ENCODE measurements at places on chromosomes 2 and 18.

- no peak for DNase-seq
Measured at GRCh38 chr2:234272069-234272850, 221.8 kb downstream of the SPP2 start.

GRCh38 chr2:67566958-67567635 is 170.0 kb downstream of the ETAA1 start:
- no peak for DNase-seq

- DNase-seq = no peak
Measured at GRCh38 chr2:85114586-85115330, 18.4 kb upstream of the TCF7L1 start.

DNA sequence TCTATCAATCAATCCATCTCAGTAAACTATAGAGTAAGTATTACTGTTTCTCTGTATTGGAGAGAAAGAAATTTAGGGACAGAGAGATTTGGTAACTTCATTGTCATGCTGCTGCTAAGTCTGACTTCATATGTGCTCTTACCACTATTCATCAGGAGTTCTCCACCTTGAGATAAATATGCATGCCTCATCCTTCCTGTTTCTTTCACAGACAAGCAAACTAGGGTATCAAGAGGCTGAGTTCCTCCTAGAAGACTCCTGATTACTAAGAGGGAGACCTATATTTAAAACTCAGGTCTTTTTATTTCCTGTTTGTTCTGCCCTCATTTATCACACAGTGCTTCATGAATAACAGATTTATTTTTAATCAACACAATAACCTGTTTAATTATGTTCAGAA is 34.1 kb downstream of the RIT2 start:
- DNase-seq = no peak

- DNase-seq = no peak
Measured at GRCh38 chr18:79386547-79386946, 9.2 kb upstream of the NFATC1 start.

DNA sequence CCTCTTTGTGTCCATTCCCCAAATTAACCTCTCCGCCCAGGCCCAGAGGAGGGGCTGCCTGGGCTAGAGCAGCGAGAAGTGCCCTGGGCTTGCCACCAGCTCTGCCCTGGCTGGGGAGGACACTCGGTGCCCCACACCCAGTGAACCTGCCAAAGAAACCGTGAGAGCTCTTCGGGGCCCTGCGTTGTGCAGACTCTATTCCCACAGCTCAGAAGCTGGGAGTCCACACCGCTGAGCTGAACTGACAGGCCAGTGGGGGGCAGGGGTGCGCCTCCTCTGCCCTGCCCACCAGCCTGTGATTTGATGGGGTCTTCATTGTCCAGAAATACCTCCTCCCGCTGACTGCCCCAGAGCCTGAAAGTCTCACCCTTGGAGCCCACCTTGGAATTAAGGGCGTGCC is 13.5 kb downstream of the KHK start:
- no peak for DNase-seq

DNA sequence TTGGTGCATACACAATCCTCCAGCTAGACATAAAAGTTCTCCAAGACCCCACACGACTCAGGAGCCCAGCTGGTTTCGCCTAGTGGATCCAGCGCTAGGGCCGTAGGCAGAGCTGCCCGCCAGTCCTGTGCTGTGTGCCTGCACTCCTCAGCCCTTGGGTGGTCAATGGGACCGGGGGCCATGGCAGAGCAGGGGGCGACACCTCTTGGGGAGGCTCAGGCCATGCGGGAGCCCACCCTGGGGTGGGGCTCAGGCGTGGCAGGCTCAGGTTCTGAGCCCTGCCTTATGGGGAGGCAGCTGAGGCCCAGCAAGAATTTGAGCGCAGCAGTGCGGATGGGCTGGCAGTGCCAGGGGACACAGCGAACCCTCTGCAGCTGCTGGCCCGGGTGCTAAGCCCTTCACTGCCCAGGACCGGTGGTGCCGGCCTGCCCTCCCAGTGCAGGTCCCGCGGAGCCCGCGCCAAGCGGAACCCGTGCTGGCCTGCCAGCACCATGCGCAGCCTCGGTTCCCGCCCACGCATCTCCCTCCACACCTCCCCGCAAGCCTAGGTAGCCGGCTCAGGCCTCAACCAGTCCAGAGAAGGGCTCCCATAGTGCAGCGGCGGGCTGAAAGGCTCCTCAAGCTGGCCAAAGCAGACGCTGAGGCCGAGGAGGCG is 1566.6 kb upstream of the SLC39A10 start:
- DNase-seq = no peak

DNA sequence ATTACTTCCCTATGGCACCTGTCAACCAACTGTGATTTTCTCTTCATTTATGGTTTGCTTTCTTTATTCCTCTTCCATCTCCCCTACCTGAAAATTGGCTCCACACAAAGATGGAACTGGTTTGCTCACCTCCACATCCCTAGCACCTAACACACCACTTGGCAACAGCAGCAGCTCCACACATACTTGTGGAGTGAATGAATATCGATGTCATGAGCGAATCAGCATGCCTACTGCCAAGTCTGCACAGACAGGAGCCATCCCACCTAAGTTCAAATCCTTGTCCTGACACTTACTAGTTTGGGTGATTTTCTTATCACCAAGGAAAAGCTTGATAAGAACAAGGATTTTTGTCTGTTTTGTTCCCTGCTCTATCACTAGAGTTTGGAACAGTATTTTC is 191.4 kb upstream of the TMEM200C start:
- no peak for DNase-seq

GRCh38 chr2:174561283-174561971 is 36.2 kb downstream of the WIPF1 start:
- no peak for DNase-seq

- no peak for DNase-seq
Measured at GRCh38 chr18:31723639-31723989, 37.1 kb downstream of the SLC25A52 start.

- no peak for DNase-seq
Measured at GRCh38 chr18:67467188-67467587, 49.3 kb downstream of the DSEL start.

DNA sequence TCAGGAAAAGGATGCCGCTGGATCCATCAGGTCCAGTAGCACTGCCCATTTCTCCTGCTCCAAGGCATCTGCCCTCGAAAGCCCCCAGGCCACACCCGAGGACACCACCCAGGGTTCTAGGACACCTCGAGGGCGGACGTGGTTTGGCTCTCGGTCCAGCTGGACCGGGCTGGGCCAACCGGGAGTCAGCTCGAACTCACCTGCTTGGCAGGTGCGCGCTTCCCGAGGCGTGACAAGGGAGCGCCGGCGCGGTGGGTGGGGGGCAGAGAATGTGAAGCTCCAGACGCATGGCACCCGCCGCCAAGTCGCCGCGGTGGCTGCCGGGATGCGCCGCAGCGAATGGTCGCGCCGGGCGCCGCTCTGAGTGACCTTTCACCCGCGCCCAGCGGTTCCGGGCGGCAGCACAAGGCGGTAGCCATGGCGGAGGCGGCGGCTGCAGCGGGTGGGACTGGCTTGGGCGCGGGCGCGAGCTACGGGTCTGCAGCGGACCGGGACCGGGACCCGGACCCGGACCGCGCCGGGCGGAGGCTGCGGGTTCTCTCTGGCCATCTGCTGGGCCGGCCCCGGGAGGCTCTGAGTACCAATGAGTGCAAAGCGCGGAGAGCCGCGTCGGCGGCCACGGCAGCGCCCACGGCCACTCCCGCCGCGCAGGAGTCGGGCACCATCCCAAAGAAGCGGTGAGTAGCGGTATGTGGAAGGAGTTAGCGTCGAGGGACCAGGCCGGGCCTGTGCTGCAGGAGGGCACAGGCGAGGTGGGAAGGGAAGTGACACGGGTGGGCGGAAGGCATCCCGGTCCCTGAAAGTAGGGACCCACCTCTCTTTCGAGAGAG is at the start of gene AGPS:
AGPS (plus strand) TSS at position 401 of the 830 bp plus-strand sequence; CDS start at position 418, 17 bp downstream.
- peak; percentile 72 for DNase-seq

GRCh38 chr2:68943581-68944568 is 8.8 kb downstream of the GKN2 start:
- peak; percentile 35 for DNase-seq

GRCh38 chr2:184834699-184835397 is 236.5 kb downstream of the ZNF804A start:
- DNase-seq = no peak
